ENCODE measurements at places on chromosomes 7 and 10.

- no peak for DNase-seq
These were observed 179 bp downstream of the PDE1C start for GRCh38 chr7:32070051-32070405.

DNA sequence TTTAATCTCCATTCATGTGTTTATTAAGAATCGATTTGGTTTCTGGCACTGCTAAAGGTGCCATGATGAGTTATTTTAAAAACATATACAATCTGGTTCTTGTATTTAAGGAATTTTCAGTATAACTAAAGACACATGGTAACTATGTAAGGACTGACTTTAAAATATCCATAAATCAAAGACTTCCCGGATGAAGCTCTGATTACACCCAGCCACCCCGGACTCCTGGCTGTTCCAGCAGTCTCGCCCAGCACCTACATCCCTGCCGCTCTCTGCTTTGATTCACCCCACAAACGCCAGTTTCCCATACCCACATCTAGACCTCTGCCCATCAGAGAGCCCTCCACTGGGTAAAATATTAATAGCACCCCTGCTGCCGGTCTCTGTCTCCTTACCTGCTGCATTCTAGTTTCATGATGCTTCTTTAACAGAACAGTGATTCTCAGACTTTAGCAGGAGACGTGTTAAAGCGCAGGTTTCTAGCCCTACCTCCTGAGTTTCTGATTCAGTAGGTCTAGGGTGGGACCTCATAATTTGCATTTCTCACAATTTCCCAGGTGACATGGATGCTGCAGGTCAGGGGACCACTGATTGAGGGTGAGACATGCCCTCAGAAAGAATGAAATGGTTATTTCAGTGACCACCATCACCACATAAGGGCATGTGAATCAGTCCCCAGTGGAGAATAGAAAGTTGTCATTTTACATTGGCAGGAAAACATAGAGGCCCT lies 185.7 kb downstream of the KIAA1217 start:
- no peak for DNase-seq

GRCh38 chr7:7816084-7816483 lies 97.7 kb upstream of the RPA3 start:
- DNase-seq, result no peak

DNA sequence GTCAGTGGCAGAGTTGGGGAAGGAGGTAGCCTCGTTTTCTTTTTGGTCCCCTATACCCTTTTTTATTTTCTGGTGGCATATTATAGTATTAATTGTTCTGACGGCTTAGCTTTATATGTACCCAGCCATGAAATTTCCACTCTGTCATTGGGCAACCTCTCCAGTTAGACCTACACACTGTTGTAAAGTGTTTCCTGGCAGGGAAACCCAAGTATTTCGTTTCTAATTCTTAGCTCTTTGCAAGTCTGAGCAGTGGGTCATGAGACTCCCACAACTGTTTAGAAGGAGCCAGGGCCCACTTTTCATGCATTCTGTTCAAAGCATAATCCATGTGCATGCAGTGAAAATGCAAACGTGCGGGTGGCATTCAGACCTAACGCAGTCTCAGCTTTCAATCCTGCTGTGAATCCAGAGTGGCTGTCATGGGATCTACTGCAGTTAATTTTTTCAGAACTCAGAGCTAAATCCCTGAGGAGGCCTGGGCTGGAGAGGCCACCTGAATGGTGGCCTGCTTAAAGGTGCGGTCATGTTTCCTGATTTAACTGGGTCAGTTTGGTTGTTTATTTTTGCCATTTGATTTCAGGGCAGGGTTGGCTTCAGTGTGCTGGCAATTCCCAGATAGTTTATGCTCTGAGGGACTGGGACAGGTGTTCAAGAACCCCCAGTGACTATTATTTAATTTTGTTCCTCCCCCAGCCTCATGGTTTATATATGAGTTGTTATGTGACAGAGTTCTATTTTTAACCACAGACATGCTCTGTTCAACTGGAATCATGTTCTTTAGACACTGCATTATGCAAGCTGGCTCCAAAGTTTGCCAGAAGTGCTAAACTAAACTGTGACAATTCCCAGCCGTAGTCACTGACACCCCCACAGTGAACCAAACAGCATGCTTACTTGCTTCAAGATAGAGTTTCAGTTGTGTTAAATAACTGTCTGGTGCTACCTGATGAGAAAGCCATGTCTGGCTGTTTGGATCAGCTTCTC lies 27.4 kb upstream of the SYPL1 start:
- no peak for DNase-seq

- DNase-seq, result no peak
These were observed 21.5 kb upstream of the SMKR1 start for GRCh38 chr7:129480674-129481363.

- no peak for DNase-seq
These were observed 118.6 kb downstream of the SRPK2 start for GRCh38 chr7:105270117-105270516.

- no peak for DNase-seq
These were observed 107.4 kb downstream of the ITIH5 start for GRCh38 chr10:7559386-7559785.

DNA sequence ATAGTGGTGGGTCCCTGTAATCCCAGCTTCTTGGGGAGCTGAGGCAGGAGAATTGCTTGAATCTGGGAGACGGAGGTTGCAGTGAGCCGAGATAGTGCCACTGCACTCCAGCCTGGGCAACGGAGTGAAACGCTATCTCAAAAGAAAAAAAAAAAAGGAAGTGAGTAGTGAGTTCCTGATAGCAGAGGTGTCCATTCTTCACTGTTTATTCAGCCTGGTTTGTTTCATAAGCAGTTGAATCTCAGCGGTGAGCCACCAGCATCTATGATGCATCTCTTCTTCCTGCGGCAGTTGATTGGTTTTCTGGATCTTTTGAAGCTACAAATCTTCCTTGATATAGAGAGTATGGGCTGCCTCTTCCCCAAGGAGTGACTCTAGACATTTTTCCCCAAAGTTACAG lies 316.1 kb upstream of the MTPN start:
- DNase-seq, result no peak

DNA sequence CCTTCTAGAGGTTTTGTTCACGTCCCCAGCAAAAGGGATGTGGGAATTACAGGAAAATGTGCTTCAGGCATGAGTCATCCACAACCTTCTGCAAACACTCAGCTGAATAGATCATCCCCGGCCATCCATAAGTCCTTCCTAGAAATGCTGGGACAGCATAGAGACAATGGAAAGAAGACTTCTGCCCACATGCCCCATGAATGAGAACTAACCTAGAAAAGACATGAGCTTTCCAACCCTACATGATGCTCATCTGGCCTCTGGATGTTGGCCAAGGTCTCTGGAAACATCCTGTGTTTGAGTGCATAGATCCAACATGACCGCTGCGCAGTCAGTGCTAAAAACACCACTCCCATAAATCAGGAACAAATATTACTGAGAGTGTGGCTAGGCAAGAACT lies 277.5 kb downstream of the PLXNA4 start:
- no peak for DNase-seq

DNA sequence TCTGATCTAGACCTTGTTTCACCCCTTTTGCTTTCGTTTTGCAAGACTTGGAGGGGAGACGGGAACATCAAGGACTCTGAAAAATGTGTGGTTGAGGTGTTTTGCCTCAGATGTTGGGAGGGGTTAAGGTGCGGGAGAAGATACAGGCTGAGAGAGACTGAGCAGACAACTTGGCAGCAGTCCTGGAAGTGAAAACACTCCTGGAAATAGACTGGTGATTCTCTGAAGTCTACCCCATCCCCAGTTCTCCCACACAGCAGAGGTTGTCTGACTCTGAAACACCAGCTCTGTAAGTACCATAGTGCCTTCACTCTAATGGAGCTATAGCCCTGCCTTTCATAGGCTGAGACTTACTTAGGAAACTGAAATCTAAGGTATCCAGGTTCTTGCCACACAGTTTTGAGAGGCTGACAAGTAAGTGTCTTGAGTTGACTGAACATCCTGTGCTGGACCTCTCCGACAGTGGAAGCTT lies 152.5 kb downstream of the PPP1R9A start:
- no peak for DNase-seq

DNA sequence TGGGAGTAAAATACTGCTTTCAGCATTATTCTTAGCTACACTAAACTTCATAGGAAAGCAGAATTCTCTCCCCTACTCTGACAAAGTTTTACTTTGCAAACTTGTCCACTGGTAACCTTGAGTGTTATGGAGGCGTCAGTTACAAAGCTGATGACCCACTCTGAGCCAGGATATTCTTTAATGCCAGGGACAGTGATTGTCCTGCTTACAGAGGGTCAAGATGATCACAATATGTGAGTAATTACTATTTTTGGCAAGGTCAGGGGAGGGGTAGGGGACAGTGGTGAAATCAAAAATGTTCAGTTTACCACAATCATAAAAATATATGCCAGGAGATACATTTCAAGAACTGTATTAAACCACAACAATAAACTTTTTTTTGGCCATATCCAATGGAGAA lies 520.6 kb downstream of the SUGCT start:
- no peak for DNase-seq

- no peak for DNase-seq
These were observed 12.1 kb upstream of the RHBDD2 start for GRCh38 chr7:75866489-75867389.

- no peak for DNase-seq
These were observed 215.5 kb upstream of the AOAH start for GRCh38 chr7:36939816-36940215.

GRCh38 chr10:93837822-93838221 lies 56.0 kb upstream of the SLC35G1 start:
- no peak for DNase-seq

DNA sequence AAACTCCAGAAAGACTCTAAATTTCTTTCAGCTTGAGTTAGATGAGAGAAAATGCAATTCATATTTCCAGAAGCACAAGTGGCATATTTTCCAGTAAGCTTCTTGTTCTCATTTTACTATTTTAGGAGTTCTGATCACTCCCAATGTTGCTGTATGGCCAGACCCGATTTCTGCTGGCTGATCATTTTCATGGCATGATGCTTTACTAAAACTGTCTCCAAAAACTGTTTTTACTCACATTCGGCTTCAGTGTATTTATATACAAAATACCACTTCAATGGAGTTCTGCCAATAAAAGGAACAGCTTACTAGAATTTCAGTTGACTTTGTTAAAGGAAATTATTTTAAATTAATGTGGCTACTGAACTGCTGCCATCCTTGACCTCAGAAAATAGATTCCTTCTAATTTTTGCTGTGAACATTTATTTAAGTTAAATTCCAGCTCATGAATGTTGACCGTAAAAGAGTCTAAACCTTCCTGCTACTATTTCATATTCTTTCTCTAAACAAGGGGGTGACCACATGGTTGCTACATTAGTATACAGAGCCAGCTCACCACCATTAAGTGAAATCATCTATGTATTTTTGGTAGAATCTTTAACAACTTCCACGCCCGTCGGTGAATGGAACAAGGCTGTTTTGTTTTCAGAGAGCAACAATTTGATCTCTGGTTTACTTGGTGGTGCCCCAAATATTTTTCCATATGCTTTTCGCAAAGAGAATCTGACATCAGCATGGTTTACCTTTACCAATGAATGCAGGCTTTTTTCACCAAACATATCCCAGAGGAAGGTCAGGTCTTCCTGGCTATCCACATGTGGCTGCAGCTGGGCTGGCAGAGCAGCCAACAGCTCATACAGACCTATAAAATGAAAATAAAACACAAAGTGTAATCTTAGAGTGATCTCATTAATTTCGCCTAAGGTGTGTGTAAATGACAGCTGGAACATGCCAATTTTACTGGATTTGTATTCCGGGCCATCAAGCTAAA lies 101.2 kb downstream of the MPP7 start:
- no peak for DNase-seq

GRCh38 chr10:59907918-59908807 lies 1.8 kb upstream of the CCDC6 start:
- DNase-seq, result peak; percentile 36

- DNase-seq, result no peak
These were observed 66.4 kb upstream of the ZMIZ1 start for GRCh38 chr10:79002336-79002735.

DNA sequence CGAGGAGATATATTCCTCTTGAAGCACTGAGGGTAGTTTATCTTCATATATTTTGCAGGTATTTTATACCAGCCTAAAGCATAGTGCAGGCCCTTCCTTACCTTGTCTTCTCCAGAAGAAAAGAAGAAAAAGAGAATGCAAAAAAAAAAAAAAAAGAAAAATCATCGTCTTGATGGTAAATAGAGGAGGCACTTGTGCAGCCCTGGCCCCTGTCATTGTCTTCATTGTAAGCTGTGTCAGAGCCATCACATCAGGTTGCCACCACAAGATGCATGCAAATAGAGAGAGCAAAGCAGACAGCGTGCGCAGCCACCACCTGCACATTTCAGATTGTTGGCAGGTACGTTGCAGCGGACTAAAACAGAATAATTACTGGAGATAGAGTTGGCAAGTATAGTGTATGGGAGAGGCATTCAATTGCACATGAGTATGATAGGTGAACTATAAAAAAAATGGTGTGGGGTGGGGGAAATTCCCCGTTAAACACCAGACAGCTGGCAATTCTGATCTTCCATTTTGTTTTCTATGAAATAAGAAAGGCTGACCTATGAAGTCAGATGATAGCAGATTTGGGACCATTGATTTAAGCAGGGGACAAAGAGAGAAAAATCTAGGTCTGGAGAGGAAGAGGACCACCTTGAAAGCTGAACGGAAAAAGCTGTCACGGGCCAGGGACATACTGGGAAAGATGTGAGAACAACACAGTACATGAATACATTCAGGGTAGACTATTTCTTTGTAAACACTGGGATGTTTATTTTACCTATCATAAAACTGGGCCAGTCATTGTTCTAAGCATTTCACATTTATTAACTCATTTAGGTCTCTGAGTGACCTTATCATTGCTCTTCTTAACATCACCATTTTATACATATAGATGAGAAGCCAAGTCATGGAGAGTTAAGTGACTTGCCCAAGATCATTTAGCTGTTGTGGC lies 306.3 kb upstream of the SP8 start:
- no peak for DNase-seq

DNA sequence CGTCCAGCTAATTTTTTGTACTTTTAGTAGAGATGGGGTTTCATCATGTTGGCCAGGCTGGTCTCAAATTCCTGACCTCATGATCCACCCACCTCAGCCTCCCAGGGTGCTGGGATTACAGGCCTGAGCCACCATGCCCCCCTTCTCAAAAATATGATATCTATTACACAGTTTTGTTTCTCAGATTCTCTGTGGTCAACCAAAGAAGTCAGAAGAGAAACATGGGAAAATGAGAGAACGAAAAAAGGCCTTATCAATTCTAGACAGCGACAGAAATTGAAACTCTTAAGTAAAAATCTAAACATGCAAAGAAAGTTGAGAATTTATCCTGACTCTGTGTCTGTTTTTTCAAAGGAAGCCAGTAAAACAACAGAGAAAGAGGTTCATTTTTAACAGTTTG lies 283.8 kb upstream of the PLXDC2 start:
- DNase-seq, result no peak

DNA sequence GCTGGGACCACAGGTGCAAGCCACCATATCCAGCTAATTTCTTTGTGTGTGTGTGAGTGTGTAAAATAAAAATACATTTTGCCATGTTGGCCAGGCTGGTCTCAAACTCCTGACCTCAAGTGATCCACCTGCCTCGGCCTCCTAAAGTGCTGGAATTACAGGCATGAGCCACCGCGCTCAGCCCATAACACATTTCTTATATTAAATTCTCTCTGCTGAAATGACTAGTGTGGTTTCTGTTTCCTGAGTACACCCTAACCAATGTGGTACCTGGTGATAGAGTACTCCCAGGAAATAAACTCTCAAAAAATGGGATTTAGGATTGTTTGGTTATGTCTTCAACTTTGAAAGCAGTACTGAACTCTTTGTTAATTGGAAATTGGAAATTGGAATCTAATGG lies 19.4 kb upstream of the FHIP2A start:
- no peak for DNase-seq

All from stimulated activated CD8-positive, alpha-beta memory T cell treated with anti-CD3 and anti-CD28 coated beads, Interleukin-15, amount 100 ng/mL, for 4 hours (primary cell).